ENCODE measurements at places on chromosomes 16 and 17.

DNA sequence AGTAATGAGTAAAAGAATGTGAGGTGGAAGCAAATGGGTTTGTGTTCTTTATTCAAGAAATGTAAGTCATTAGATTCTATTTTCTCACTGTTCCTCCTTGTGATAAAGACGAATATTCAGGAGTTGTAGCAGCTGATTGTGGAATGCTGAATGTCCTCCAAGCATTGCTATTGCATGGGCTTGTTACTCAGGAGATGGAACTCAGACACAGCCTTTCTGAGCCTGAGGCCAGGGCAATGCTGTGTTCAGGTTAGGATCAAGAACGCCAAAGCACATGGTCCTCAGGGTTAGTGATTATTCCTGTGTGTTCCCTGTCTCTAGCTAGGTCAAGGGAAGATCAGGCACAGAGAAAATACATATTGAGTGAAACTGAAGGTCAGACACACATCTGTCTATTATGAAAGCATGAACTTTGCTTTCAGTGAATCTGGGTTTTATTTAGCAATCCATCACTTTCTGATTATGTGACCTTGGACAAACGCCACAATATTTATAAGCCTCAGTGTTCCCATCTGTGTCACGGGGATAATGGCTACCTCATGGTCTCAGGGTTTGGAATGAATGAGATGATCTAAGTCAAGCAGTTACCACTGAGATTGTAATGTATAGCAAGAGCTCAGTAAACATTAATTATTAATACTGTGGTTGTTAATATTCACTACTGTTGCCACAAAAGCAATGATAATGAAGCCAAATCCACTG lies 426.8 kb upstream of the DYNLRB2 start:
- DNase-seq = no peak

- DNase-seq = no peak
Observed at GRCh38 chr16:55406651-55407050, 72.3 kb upstream of the MMP2 start.

DNA sequence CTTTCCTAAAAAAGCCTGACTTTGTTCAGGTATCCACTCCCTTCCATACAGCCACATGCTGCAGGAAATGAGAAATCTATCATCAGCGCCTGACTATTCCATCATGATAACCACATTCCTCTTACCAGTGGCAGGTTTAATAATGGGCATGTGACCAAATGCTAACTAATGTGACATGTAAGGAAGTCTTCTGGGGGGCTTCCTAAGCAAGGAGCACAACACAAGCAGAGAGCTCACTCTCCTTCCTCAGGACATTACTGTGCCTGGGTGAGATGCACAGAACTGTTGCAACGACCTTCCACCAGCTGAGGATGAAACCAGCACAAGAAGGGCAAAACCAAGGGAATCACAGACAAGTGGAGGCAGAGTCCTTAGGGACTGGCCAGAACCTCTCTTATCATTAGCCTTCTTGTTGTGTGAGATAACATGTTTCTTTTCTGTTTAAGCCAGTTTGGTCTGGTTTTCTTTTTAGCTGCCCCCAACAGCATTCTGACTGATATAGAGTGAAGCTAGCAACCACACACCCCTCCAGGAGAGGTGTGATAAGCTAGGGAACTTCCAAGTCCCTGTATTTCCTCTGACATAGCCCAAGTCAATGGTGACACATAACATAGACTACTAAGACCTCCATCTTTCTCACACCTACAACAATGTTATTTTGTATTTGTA lies 16.9 kb downstream of the MYO1D start:
- DNase-seq = no peak

DNA sequence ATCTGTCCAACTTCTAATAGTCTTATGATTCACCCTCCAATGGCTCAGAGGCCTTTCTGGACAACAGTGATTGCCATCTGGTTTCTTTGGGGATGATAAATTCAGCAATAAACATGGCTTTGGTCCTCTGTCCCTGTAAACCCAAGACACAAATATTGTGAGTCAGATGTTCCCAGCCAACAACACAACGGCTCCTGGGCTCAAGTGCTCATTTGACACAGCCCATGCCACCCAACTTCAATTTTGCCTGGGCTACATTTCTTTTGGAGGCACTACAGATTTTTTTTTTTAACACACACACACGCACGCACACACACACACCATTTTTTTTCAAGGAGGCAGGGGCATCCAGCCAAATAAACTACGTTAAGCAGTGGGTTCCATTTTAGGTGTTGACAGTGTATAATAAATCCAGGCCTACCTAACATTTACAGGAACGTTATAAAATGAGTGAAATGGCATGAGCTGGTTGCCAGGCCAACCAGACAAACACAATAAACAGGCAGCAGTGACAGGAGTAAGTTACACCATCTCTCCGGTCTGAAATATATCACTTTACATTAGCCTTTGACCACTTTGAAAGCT lies 939.9 kb upstream of the SOX9 start:
- no peak for DNase-seq

GRCh38 chr17:48601539-48602425 lies 3.0 kb downstream of the HOXB6 start:
- no peak for DNase-seq

GRCh38 chr17:12995106-12995895 lies 22.5 kb downstream of the ELAC2 start:
- no peak for DNase-seq

DNA sequence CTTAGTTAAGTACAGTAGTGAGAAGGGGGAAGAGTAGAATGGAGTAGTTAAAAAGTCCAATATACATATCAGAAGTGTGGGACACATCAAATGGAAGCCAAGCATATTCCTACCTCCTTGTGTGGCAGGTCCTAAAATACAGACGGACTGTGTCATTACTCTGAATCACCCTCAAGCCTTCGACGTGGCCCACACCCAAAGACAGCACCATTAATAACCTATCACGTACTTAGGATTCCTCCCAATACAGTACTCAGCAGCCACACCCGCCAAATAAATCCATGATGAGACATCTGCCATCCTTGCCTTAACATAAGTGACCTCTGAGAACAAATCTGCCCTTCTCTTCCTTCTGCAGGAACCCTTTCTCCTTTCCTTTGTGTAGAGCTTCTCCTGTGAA lies 38.9 kb downstream of the UBE2G1 start:
- DNase-seq = no peak

- DNase-seq = peak; percentile 85
Observed at GRCh38 chr17:78214016-78214705, at the start of gene BIRC5. TSS of gene BIRC5 (plus strand) at chr17:78214253. CDS start at chr17:78214317, 64 bp downstream.

- DNase-seq = no peak
Observed at GRCh38 chr16:46618516-46618915, 2.7 kb downstream of the SHCBP1 start.
